ENCODE measurements at places on chromosomes 2 and 18.

- H3K4me3 ChIP-seq = no peak overlapping the region
- H3K27me3 ChIP-seq = peaks cover 6% of the 10 kb centered on the region
- DNase-seq = no peak
- no peak overlapping the region for H3K27ac ChIP-seq
Measured at GRCh38 chr2:39640107-39640506, 25.6 kb upstream of the TMEM178A start.

- no peaks in the 10 kb centered on the region for H3K36me3 ChIP-seq
- DNase-seq = no peak
- no peak overlapping the region for H3K27ac ChIP-seq
- H3K27me3 ChIP-seq = no peaks in the 10 kb centered on the region
- peaks cover 12% of the 10 kb centered on the region for H3K4me1 ChIP-seq
- H3K4me3 ChIP-seq = no peak overlapping the region
Measured at GRCh38 chr18:23049698-23050373, 85.4 kb upstream of the CABLES1 start.

DNA sequence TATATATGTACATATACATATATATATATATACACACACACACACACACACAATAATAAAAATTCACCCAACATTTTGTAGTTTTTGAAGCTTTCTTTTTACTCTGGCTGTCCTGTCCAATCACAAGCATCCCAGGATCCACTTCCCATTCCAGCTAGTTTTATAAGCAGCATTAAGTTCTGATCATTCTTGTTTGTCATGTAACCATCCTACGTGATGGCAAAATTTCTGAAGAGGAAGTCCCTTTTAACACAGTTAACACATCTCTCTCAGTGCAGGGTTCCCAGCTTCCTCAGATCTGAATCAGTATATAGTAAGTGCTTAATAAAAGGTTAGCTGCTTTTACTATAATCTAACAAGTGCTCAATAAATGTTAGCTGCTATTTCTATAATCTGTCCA lies 26.4 kb downstream of the MYOM1 start:
- no peak overlapping the region for H3K27ac ChIP-seq
- H3K4me1 ChIP-seq = peaks cover 10% of the 10 kb centered on the region
- H3K36me3 ChIP-seq = no peaks in the 10 kb centered on the region

- peaks cover 2% of the 10 kb centered on the region for H3K27me3 ChIP-seq
- peaks cover 2% of the 10 kb centered on the region for H3K36me3 ChIP-seq
- H3K4me3 ChIP-seq = no peak overlapping the region
- no peaks in the 10 kb centered on the region for H3K4me1 ChIP-seq
Measured at GRCh38 chr2:224723586-224724217, 7.5 kb upstream of the CCDC195 start.

GRCh38 chr2:77831898-77832297 lies 309.7 kb upstream of the LRRTM4 start:
- H3K27me3 ChIP-seq = no peaks in the 10 kb centered on the region
- H3K4me1 ChIP-seq = no peaks in the 10 kb centered on the region
- H3K36me3 ChIP-seq = no peaks in the 10 kb centered on the region
- no peak overlapping the region for H3K27ac ChIP-seq

- H3K27ac ChIP-seq = no peak overlapping the region
- no peak for DNase-seq
- peaks cover 2% of the 10 kb centered on the region for H3K4me1 ChIP-seq
- peaks cover 3% of the 10 kb centered on the region for H3K27me3 ChIP-seq
Measured at GRCh38 chr2:10223932-10224720, 78.6 kb upstream of the HPCAL1 start.

- DNase-seq = no peak
- no peak overlapping the region for H3K4me3 ChIP-seq
- peaks cover 6% of the 10 kb centered on the region for H3K27me3 ChIP-seq
- no peaks in the 10 kb centered on the region for H3K36me3 ChIP-seq
- H3K4me1 ChIP-seq = no peaks in the 10 kb centered on the region
- H3K27ac ChIP-seq = no peak overlapping the region
Measured at GRCh38 chr2:121007490-121007853, 271.8 kb downstream of the GLI2 start.

DNA sequence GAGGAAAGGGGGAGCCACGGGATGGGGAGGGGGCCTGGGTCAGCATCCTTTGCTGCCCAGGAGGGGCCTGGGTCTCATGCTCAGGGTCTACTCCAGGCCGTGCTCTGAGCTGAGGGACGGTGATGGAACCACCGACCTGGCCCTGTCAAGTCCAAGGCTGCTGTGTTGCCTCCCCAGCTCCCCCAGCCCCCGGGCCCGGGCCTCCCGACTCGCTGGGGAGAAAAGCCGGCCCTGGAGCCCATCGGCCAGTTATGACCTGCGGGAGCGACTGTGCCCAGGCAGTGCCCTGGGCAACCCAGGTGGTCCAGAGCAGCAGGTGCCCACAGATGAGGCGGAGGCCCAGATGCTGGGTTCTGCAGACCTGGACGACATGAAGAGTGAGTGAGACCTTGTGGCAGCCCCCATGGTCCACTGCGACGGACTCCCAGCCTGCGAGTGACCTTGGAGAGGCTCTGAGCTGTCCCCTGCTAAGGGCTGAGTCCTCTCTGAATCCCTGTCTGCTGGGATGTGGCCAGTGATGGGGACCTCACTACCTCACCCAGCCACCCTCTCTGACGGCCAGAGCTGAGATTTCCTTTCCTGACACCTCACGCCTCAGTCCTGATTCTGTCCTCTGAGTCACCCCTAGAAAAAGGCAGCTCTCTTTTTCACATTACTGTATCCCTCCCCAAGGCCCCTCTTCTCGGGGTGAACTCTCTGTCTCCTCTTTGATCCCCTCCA lies 2.7 kb downstream of the SLC4A3 start:
- no peak overlapping the region for H3K27ac ChIP-seq
- H3K4me1 ChIP-seq = peaks cover 12% of the 10 kb centered on the region
- H3K4me3 ChIP-seq = no peak overlapping the region
- peaks cover 23% of the 10 kb centered on the region for H3K27me3 ChIP-seq

GRCh38 chr2:231514951-231515297 lies 15.3 kb downstream of the NMUR1 start:
- peaks cover 27% of the 10 kb centered on the region for H3K4me1 ChIP-seq
- H3K27ac ChIP-seq = peak overlapping the region; percentile 94
- no peaks in the 10 kb centered on the region for H3K27me3 ChIP-seq
- peak overlapping the region; percentile 88 for H3K4me3 ChIP-seq

GRCh38 chr18:79458131-79458838 lies 62.6 kb downstream of the NFATC1 start:
- H3K27me3 ChIP-seq = no peaks in the 10 kb centered on the region
- no peak for DNase-seq
- H3K4me3 ChIP-seq = no peak overlapping the region
- H3K27ac ChIP-seq = no peak overlapping the region
- H3K4me1 ChIP-seq = peaks cover 22% of the 10 kb centered on the region
- H3K36me3 ChIP-seq = peaks cover 35% of the 10 kb centered on the region

DNA sequence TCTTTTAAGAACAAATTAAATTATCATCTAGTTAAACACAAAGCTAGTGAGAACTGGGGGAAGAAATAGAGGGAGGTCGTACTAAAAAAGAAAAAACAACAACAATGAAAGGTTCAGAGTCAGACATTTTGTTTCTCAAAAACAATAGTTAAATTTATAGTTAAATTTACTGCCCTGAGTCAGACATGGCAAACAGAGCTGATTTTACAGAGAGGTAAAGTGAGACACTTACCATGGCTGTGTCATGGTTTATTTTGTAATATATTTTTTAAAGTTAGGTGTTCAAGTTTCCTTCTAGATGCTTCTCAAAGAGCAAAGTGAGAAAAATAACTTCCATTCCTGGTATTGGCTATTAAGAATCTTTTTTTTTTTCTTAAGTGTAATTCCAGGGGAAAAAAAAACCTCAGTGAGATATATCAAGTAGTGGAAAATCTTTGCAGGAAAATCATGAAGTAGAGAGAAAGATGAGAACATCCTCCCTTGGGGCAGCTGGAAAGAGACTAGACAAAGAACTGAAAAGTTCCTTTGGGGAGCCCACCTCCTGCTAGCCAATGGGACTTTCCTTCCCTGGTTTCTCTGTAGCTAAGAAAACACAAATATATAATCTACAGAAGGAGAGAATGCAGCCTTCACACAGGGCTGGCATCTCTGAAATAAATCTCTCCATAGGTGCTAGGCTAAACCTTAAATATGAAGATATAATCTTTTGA lies 12.3 kb downstream of the KLF7 start:
- H3K27ac ChIP-seq = peak overlapping the region; percentile 59
- DNase-seq = no peak
- H3K36me3 ChIP-seq = peaks cover 3% of the 10 kb centered on the region
- no peaks in the 10 kb centered on the region for H3K27me3 ChIP-seq

- H3K27ac ChIP-seq = no peak overlapping the region
- no peak for DNase-seq
- H3K36me3 ChIP-seq = peaks cover 37% of the 10 kb centered on the region
- no peaks in the 10 kb centered on the region for H3K27me3 ChIP-seq
- no peak overlapping the region for H3K4me3 ChIP-seq
Measured at GRCh38 chr2:156511803-156512202, 75.6 kb downstream of the GPD2 start.
